ENCODE measurements at places on chromosomes 11 and 22.

GRCh38 chr11:27740362-27741013, 40.2 kb upstream of the BDNF start:
- no peak for DNase-seq

- no peak for DNase-seq
Measured at GRCh38 chr11:34757026-34757451, 136.1 kb downstream of the EHF start.

DNA sequence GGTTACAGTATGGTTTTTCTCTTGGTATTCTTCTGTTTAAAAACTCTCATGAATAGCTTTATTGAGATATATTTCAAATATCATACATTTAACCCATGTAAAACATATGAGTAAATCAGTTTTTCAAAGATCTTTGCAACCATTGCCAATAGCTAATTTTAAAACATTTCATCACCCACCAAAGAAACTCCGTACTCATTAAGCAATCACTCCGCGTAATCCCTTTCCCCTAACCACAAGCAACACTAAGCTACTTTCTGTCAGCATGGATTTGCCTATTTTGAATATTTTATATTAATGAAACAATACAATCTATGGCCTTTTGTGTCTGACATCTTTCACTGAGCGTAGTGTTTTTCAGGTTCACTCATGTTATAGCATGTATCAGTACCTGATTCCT, 697.9 kb upstream of the ANO5 start:
- DNase-seq: no peak

DNA sequence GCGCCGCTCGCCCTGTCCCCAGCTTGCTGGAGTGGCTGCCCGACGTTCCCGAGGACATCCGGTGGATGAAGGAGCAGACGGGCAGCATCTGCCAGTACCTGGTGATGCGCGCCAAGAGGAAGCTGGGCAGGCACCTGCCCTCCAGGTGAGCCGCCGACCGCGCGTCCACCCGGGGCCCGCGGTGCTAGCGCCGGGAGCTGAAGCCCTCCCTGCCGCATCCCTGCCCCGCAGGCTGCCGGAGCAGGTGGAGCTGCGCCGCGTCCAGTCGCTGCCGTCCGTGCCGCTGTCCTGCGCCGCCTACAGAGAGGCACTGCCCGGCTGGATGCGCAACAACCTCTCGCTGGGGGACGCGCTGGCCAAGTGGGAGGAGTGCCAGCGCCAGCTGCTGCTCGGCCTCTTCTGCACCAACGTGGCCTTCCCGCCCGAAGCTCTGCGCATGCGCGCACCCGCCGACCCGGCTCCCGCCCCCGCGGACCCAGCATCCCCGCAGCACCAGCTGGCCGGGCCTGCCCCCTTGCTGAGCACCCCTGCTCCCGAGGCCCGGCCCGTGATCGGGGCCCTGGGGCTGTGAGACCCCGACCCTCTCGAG, 3.3 kb upstream of the CRACR2B start:
- DNase-seq: no peak

DNA sequence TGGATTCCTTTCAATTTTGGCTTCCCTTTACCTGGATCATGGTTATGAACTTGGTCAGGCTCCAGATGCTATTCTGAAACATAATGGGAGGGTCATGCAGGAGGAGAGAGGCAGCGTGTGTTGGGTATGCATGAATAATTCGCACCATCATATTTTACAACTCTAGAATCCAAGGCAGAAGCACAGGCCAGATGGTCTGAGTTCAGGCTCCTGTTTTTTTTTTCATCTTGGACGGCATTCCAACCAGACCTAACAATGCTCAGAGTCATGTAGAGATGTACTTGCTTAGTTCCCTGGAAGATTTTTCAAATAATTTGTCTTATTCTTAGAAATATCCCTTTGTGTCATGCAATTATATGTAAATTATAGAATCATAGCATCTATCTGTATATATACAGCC, 393.5 kb downstream of the JRKL start:
- no peak for DNase-seq

- DNase-seq: no peak
Measured at GRCh38 chr11:131356206-131356605, 14.2 kb upstream of the NTM start.

DNA sequence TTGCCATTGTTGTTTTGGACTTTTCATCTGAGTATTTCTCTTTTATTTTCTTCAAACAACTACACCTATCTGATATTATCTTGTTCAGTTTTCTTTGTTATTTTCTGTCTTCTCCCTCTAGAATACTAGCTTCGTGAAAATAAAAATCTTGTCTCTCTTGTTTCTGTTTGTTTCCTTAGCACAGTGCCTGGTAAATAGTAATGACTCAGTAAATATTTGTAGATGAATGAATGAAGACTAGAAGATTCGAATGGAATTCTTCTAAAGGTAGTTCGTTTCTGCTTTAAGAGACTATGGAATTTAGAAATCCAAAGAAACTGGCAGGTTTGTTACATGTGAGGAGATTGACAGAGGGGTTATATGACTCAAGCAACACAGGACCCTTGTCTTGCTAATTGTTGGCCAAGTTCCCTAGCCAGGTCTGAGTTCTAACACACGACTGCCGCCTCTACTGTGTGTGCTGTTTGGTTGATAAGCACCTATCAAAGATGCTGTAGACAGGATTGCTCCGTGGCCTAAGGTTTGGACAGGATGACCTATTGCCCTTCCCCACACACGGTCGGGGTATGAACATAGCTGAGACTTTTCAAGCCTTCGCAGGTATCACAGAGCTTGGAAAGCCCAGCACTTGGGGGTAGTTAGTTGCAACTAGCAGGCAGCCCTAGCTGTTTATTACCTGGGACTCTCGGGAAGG, 831 bp upstream of the TMEM135 start:
- no peak for DNase-seq

GRCh38 chr22:25172153-25172552, 27.5 kb upstream of the CRYBB3 start:
- peak; percentile 15 for DNase-seq

- no peak for DNase-seq
Measured at GRCh38 chr11:123437236-123437979, 7.3 kb downstream of the GRAMD1B start.

DNA sequence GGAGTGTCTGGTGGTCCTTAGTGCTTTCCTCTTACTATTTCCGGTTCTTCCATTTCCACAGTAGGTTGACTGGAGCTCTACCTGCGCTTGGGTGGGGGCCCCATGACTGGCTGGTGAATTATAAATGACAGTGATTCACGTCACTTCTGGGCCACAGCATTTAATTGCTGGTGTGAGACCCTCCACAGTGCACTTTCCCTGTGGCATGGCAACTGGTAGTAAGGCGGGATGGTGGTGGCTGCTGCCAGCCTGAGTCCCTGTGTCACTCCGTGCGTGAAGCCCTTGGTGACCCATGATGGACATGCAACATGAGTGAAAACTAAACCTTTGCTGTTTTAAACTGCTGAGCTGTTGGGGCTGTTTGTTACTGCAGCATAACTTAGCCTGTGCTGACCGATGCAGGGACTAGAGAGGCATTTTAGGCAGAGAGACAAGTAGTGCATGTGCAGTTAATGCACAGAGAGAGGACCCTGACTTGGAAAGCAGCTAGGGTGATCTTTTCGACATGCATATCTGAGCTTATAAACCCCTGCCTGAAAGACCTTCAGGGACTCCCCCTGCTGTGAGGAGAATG, 3.1 kb downstream of the PRDM11 start:
- no peak for DNase-seq

DNA sequence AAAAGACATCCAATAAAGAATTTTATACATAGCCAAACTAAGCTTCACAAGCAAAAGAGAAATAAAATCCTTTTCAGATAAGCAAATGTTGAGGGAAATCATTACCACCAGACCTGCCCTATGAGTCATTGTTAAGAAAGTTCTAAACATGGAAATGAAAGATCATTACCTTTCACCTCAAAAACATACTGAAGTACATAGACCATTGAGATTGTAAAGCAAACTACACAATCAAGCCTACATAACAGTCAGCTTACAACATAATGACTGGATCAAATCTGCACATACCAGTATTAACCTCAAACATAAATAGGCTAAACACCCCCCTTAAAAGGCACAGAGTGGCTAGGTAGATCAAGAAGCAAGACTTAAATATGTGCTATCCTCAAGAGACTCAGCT, 501.0 kb upstream of the LUZP2 start:
- DNase-seq: no peak

GRCh38 chr22:20211997-20212753, 55.9 kb downstream of the RTN4R start:
- DNase-seq: no peak

DNA sequence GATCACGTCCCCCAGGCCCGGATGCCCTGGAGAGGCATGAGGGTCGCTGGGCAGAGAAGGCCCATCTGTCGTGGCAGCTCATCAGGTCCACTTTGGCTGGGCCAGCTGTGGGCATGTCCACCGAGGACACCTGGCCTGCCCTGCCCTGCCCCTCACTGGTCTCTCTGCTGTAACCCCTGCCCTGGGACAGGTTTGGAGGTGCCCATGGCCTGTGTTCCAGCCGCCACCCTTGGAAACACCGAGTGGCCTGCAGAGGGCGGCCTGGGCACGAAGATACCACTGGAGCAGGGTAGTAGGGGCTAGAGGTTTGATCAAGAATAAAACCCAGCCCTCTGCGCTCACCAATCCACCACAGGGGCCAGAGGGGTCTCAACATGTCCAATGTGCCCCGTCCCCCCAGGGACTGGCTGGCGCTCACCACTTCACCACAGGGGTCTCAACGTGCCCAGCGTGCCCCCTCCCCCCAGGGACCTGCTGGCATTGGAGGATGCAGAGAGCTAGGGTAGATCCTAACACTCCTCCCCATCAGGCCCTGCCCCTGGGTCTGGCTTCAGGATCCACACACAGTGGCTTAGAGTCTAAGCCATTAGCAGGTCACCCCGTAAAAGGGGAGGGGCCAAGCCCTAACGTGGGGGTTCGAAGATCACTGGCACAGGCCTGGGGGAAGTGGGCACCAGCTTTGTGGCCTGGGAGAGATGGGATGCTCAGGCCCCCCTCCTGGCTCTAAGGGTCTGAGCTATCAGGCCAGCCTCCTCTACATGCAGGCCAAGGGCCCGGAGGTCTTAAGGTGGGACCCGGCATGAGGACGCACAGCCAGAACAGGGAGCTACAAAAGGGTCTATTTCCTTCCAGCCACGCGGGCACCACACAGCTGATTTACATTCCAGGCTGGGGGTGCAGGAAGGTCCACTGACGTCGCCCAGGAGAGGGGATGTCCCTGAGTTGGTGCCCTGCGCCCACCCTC, 1.3 kb upstream of the HDAC10 start:
- DNase-seq: peak; percentile 78

- DNase-seq: no peak
Measured at GRCh38 chr22:46679706-46680269, 58.3 kb downstream of the CERK start.

GRCh38 chr11:78943841-78944240, 369.2 kb upstream of the NARS2 start:
- DNase-seq: no peak

GRCh38 chr22:33036881-33037280, 21.3 kb downstream of the SYN3 start:
- no peak for DNase-seq

DNA sequence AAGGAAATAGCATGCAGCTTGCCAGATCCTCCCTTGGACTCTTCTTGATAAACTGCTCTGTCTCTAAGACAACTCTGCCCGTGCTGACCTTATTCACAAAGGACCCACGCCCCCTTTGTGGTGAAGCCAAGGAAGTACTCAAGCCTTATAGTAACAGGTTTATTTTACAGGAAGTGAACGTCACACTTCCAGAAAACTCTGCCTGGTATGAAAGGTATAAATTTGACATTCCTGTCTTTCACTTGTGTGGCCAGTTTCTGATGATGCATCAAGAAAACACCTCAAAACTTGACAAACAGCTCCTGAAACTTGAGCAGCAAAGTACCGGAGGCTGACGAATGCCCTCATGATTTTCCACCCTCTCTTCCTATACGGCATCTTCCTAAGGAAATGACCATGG, 12.5 kb upstream of the PELI3 start:
- DNase-seq: no peak

DNA sequence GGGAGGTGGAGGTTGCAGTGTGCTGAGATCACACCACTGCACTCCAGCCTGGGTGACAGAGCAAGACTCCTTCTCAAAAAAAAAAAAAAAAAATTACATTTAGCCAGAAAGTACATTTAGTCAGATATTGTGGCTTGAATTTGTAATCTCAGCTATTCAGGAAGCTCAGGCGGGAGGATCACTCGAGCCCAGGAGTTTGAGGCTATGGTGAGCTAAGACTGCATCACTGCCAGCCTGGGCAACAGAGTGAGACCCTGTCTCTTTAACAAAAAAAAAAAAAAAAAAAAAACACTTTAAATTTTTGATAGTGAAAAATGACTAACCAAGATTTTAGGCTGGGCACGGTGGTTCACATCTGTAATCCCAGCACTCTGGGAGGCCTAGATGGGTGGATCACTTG, 27.3 kb downstream of the MRTFA start:
- DNase-seq: no peak

DNA sequence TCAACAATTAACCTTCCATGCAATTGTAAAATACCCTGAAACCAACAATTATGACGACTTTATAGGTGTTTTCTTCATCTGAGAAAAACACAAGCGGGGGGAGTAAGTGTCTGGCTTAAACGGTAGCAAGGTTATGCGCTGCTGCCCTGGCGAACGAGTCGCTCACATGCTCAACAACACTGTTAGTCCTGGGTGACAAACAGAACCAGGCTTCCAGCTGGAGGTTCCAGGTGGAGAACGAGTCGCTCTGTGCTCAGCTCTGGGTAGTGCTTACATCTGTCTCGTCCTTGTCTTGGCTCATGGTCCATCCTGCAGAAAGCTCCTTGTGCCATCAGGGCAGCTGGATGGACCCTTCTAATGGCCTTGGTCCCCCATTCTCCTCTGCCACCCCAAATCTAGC, 48.2 kb downstream of the PC start:
- DNase-seq: no peak

GRCh38 chr11:1896468-1896867, 4.8 kb upstream of the PRR33 start:
- DNase-seq: no peak

- no peak for DNase-seq
Measured at GRCh38 chr11:64071849-64072248, 36.1 kb downstream of the FLRT1 start.

DNA sequence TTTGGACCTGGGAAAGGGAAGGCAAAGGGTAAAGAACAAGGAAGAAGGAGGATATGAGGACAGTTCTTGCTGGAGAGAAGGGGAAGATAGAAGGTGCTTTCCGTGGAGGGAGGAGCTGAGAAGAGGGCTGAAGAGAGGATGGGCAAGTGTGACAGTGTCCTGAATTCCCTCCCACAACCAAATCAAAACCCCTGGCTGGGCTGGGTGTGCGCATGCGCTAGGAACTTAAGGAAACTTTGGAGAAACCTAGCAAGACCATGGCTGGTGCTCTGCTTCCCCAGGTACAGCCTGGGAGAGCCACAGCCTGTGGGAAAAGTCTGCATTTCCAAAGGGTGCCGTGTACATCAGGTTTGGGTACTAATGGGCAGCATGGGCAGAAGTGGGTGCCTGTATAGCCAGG, 29.0 kb upstream of the FJX1 start:
- DNase-seq: no peak

GRCh38 chr11:72970557-72971118, 156.4 kb downstream of the ATG16L2 start:
- DNase-seq: no peak

GRCh38 chr11:87194985-87195820, 157.5 kb downstream of the TMEM135 start:
- DNase-seq: no peak
